HFF-Myc (cell line): ENCODE measurements at places on chromosomes 16 and 17.
A peak's percentile ranks its signal among the peaks of the same experiment; 100 is the strongest.

GRCh38 chr17:8643855-8644506, 13.5 kb upstream of the MYH10 start:
- DNase-seq, result no peak

DNA sequence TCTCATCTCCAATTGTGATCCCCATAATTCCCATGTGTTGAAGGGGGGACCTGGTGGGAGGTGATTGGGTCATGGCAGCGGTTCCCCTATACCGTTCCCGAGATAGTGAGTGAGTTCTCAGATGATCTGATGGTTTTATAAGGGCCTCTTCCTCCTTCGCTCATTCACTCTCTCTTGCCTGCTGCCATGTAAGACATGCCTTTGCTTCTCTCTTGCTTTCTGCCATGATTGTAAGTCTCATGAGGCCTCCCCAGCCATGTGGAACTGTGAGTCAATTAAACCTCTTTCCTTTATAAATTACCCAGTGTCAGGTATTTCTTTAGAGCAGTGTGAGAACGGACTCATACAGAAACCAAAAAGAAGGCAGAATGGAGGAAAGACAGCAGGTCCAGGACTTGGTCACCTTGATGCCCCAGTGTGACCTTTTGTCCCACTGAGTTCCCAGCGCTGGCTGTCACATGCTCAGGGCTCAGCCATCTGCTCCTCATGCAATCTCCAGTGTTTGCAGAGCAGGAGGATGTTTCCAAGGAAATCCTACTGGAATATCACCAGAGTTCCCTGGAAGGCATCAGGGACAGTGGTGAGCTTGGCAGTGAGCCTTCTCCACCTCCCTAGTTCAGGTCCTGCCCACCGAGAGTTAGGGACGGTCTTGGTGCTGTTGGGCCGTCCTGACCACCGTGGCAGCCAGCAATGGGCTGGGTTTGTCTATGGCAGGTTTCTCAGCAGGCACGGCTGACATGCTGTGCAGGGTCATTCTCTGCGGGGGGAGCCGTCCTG, 96.7 kb downstream of the SEC14L1 start:
- DNase-seq, result no peak

- no peak for DNase-seq
Observed at GRCh38 chr17:80743181-80743771, 198.6 kb downstream of the RPTOR start.

GRCh38 chr17:38333635-38334295, 10.0 kb downstream of the GPR179 start:
- DNase-seq, result no peak

DNA sequence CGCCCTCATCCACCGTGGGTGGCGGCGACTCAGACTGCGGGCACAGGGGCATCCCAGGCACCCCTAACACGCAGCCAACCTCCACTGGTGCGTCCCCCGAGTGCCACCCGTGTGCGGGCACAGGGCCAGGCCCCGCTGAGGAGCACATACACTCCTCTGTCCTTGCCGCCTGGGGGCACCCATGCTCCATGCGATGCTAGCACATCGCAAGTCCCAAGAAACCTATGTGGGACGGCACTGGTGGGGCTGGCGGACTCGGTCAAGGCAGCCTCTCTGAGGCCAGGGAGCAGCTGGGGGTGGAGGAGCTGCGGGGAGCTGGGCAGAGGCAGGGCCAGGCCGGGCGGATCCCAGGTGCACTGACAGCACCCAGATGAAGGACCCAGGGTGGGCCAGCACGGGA, 4.0 kb downstream of the ZNF598 start:
- DNase-seq, result no peak

- DNase-seq, result no peak
Observed at GRCh38 chr17:56838687-56839086, 4.7 kb downstream of the DGKE start.

DNA sequence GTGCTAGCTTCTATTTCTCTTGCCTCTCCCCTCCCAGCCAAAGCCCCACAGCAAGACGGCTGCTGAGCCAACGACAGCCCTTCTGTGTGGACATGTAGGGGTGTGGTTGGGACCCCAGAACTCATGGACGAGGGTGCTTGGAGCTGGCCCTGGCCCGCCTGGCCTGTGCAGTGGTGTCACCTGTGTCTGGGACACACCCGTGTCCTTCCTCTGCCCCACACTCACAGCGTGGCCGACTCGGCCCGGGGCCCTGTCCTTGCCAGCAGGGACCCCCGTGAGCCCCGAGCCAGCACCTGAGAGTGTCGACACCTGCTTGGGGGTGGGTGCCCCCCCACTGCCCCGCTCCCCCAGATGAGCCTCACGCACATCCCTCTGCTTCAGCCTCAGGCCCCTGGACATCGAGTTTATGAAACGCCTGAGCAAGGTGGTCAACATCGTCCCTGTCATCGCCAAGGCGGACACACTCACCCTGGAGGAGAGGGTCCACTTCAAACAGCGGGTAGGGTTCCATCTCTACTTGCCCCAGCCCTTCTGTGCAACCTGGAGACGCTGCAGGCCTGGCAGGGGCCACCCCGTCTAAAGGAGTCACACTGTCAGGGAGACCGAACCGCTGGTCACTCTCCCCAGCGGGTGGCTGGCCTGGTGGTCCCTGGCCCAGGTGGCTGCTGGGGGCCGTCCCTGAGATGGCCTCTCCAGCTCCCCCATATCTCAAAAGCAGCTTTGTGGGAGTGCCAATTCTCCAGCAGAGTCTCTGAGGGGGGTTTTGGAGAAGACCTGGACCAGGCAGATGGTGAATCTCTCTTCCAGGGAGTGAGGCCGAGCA, 349.8 kb downstream of the SEC14L1 start:
- DNase-seq, result no peak

DNA sequence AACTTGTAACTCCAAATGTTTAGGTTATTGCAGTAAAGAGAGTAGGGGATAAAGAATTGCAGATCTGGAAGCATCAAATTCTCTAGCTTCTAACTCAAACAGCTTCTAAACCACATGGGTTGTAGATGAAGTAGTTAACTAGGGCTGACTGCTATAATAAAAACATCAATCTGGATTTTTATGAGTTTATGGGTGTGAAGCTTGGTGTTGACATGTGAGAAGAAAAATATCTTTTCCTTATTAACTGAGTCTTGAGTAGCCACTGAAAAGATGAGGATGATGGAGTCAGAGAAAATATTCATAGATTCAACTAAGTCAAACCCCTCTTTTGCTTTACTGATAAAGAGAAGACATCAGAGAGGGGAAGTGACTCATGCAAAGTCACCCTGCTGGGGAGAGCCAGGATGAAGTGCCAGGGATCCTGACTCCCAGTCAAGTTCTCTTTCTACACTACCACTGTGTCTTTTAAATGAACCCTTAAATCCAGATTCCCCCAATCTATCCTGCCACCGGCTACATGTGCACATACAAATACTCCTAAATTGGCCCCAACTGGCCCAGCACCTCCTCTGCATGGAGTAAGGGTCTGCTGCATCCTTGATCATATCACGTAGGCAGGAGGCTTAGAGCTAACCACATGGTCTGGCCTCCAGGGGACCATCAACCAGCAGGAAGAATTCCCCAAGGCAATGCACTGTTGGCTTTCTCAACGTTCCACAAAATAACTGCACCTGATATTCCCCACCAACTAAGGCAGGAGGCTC, 264.0 kb upstream of the CCL2 start:
- no peak for DNase-seq

GRCh38 chr17:13947499-13947898, 121.8 kb upstream of the COX10 start:
- no peak for DNase-seq

- DNase-seq, result peak; percentile 81
Observed at GRCh38 chr16:70476272-70477020, 22.1 kb downstream of the FCSK start.

DNA sequence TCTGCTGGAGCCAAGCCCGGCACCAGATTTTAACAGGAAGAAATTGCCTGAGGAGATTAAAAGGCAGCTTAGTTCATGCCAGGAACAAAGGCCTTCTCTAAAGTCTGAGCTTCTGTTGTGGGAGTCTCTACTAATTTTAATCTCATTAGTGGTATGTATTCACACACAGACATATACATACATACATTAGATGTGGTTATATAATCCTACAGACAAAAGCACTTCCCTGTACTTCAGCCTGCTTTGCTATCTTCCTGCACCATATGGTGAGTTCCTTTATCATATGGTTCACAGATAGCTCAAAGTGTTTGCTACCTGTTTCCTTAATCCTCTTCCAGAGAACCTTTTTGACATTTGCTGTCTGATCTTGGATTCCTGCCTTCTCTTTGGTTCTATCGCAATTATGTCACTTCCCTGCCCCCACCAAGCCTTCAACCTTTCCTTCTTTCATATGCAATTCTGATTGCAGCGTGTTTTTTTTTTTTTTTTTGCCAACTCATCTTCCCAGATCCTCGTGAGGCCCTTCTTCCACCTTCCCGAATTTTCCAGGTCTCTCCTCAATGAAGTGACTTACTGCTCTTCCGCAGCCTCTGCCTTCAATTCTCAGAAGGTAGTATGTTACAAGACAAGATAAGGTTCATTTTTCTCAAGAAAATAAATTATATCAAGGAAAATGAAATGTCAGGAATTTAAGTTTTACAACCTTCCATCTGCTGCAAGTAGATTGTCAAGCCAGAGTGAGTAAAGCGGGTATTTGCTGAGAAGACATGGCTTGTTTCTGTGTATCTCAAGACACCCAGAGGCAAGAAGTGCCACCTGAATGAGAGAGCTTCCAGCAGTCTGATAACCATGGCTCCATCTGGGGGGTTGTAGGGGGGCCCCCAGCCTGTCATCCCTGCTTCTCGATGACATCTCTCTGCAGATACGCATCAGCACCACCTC, 120.2 kb upstream of the CACNG3 start:
- no peak for DNase-seq

DNA sequence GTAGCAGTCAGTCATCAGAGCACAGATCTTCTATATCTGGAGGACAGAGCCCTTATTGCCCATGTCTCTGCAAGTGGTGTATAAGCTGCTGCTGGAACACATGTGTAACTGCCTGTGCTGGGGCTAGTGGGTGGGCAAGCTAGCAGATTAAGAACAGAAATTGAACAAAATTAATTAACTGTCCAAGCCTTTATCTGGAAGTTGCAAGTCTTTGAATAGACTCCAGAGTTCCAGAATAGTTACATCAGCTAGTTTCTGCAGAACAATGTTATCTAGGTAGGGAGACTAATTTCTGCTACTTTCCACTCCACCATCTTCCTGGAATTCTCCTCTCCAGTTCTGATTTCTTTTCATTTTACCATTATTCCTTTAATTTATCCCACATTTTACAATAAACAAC, 287.3 kb downstream of the ZFHX3 start:
- no peak for DNase-seq

- DNase-seq, result no peak
Observed at GRCh38 chr17:68592682-68593641, 8.2 kb downstream of the FAM20A start.

- no peak for DNase-seq
Observed at GRCh38 chr17:49995055-49995738, at the start of gene DLX3. TSS of gene DLX3 (minus strand) at chr17:49995224. CDS start at chr17:49994998, 226 bp downstream.

DNA sequence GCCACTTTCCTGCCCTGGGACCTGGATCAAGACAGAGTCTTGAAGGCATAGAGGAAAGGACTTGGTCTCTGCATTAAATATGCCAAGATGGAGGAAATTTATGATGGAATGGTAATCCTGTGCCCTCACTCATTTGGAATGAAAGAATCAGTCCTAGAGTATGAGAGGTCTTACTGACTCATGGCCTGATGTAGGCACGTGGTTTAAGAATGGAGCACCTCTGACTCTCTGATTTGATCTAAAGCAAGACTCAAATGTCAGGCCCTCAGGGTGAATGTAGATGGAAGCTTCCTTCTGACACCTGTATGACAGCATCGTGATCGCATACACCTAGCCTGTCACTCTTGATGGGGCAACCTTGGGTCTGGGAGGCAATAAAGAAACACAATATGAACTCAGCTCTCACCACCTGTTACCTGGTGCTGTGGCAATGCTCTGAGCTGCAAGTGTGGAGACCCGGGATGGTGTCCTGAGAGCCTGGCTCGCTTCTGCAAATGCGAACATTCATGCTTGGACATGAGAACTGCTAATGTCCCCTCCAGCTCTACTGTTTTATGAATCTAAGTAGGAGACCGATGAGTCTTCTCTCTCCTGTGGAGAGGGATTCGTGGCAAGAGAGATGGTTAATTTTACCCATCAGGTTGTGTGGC, 229.9 kb downstream of the ABCC12 start:
- no peak for DNase-seq

DNA sequence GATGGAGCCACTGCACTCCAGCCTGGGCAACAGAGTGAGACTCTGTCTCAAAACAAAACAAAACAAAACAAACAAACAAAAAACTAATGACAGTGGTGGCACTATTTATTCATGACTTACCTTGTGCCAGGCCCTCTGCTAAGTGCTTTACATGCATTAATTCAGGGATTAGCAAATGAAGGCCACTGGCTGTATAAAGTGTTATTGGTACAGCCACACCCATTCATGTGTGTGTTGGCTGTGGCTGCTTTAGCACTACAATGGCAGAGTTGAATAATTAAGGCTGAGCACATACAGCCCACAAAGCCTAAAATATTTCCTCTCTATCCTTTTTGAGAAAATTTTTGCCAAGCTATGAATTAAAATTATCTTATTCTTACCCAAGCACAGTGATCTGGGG, 531.8 kb upstream of the CDH5 start:
- no peak for DNase-seq

GRCh38 chr16:19872935-19873334, 11.7 kb downstream of the GPRC5B start:
- no peak for DNase-seq

GRCh38 chr17:20095336-20096080, 86.3 kb downstream of the SPECC1 start:
- peak; percentile 14 for DNase-seq

- DNase-seq, result no peak
Observed at GRCh38 chr16:77548766-77549165, 113.9 kb upstream of the ADAMTS18 start.

GRCh38 chr17:45688353-45688752, 95.8 kb upstream of the CRHR1 start:
- no peak for DNase-seq

GRCh38 chr17:45302649-45303173, 14.1 kb downstream of the MAP3K14 start:
- no peak for DNase-seq

DNA sequence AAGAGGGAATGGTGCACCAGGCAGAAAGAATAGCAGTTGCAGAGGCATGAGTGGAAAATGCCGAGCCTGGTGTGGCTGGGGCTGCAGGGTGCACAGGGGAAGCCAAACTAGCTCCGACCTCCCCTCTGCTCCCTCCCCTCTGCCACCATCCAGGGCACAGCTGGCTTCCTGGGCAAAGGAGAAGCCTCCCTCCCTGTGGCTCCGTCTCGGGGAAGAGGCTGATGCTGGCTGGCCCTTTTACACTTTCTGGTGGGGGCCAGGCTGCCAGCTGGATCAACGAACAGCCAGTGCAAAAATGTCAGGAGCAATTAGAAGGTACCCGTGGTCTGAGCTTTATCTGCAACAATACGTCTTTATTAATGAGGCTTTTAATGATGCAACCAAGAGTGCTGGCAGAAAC, 37.1 kb upstream of the KCNJ12 start:
- no peak for DNase-seq

- no peak for DNase-seq
Observed at GRCh38 chr16:65936096-65936495, 430.4 kb upstream of the CDH5 start.

- DNase-seq, result no peak
Observed at GRCh38 chr17:45200701-45201100, 21.0 kb upstream of the FMNL1 start.

- no peak for DNase-seq
Observed at GRCh38 chr16:84885342-84885910, 65.6 kb downstream of the CRISPLD2 start.

GRCh38 chr16:49748322-49748721, 107.6 kb downstream of the ZNF423 start:
- no peak for DNase-seq
